ENCODE measurements at places on chromosomes 3 and 15.
A peak's percentile ranks its signal among the peaks of the same experiment; 100 is the strongest.

DNA sequence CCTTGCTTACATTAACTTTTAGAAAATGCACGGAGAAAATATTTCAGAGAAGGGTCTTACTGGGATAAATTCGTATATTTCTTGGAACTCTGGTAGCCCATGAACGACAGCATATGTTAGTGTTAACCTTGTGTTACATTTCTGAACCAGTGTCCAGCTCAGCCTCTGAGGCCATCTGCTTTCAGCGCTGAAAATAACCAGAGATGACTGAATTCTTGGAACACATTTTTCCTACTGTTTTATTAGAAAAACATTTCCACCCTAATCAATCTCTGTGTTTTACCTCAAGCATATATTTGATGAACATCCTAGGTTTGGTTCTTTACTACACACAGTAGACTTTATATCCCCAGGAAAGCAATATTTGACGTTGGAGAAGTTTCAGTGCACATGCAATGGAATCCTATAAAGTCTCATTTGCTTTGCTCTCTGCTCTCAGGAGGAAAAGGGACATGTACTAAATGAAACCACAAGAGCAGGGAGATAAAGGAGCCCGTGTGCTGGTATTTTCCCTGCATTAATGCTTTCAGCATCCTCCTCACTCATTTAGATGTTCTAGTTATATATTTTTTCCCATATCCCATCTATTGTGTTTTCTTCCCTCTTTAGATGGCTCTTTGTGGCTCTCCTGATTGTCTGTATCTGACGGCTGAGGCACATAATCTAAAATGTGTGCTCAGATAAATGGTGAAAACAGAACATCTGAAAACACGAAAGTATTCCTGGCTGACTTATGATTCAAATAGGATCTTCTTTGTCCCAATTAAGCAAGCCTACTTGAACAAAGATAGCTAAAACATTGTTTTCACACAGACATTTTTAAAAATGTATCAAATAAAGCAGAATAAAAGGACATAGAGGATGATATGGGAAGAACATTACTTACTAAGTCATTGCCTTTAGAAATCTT, 151.7 kb upstream of the KCNMB2 start:
- DNase-seq = peak; percentile 63

GRCh38 chr15:64521201-64521600, 60.8 kb downstream of the ZNF609 start:
- no peak for DNase-seq

DNA sequence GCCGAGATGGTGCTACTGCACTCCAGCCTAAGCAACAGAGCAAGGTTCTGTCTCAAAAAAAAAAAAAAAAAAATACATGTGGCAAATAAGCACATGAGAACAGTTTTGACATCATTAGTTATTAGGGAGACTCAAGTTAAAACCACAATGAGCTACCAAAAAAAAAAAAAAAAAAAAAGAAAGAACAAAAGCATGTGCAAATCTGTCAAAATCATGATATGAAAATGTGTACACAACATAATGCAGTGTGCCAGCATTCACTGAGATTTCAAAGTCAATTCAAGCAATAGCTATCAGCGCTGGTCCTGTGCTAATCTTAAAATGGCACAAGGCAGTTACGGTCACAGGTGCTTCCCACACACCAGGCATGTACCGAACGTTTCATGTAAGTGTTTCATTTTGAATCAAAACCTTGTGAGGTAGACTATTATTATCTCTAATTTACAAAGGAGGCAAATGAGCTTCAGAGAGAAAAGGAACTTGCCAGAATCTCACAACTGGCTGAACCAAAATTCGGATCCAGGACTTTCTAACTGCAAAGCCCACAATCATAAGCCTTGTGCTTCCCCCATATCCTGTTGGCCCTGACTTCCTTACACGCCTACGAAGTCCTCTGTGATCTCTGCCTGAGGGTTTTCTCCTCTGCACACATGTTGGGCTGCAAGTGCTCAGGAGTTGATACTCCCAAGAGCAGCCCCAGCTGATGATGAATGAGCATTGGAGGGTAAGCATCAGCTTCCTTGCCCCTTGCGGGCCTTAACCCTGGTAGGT, 200.1 kb upstream of the PROK2 start:
- no peak for DNase-seq

DNA sequence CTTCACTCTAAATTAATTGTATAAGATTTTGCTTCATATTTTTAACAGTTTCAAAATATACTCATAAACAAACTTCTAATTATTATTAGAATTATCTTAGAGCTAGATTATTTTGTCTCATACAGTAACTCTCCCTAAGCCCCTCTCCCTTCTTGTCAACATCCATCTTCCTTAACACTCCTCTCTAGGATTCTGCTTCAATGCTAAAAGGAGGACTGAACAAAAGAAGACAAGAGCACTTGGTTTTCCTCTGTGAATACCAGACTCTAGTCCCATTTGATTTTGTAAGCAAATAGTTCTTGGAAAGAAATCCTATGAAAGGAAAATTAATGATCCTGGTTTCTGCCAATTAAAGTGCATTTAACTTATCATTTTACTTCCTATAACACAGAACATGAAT, 91.8 kb downstream of the KCNMB2 start:
- DNase-seq = no peak

- DNase-seq = peak; percentile 44
Observed at GRCh38 chr3:12963922-12964701, 109.1 kb downstream of the IQSEC1 start.
